ENCODE measurements at places on chromosomes 3 and 15.

- no peak for DNase-seq
Measured at GRCh38 chr3:99504258-99504657, 134.1 kb upstream of the COL8A1 start.

DNA sequence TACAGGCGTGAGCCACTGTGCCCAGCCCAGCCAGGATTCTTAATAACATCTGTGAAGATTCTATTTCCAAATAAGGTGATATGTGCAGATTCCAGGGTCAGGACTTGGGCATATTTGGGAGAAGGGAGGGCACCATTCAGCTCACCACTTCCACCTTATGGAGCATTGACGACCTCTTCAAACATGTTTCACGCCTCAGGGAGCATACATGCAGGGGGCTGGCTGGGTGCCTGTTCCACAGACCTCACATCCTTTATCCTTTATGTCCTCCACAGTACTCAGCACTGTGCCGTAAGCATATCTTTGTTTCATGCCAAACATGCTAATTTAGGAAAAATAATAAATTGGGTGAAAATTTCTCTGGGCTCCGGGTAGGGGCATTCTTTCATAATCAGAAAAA lies 229.0 kb downstream of the THSD4 start:
- no peak for DNase-seq

- DNase-seq: no peak
Measured at GRCh38 chr15:84811151-84811550, 6.0 kb upstream of the ALPK3 start.

GRCh38 chr15:70014860-70015490 lies 82.7 kb downstream of the TLE3 start:
- no peak for DNase-seq

DNA sequence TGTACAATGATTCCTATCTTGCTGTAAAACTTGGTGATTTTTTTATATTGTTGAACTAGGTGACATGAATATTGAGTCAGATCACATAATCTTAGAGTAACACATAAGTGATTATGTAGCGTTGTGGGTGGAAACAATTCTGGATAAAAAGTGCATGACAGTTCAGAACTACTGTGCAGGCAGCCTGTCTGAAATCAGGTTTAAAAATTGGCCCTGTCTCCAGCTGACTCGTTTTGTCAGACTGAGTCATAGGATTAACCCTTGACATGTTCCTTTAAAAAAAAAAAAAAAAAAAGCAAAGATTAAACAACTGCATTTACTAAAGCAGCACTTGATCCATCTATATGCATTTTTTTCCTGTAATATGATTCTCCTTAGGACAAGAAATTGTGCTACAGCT lies 160.0 kb upstream of the CGNL1 start:
- no peak for DNase-seq

- DNase-seq: no peak
Measured at GRCh38 chr15:79434361-79434760, 2.2 kb downstream of the MINAR1 start.

DNA sequence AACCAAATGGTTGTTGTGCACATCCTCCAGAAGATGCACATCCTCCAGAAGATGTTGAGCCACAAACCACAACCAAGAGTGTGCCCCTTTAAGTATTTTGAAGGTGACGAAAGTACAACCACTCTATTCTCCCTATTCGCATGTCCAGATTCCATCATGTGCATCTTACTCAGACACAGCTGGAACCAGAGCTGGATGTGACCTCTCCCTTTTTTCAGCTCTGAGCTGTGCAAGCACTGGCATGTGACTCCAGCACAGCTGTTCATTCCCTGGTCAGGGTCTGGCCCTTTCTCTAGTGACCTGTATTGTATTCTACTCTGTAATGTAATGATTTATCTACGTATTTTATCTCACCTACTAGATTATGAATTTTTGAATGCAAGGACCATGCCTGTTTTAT lies 29.3 kb upstream of the DLG1 start:
- DNase-seq: no peak
